ENCODE measurements at places on chromosomes 12 and 14.

DNA sequence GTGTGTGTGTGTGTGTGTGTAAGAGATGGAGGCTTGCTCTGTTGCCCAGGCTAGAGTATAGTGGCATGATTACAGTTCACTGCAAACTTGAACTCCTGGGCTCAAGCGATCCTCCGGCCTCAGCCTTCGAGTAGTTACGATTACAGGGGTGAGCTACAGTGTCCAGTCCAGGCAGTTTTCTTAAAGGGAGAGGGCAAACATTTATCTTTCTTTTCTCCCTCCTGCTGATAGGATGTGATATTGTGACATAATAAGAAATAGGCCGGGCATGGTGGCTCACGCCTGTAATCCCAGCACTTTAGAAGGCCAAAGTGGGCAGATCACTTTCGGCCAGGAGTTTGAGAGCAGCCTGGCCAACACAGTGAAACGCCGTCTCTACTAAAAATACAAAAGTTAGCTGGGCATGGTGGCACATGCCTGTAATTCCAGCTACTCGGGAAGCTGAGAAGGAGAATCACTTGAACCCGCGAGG lies 31.8 kb upstream of the CLIP1 start:
- DNase-seq, result no peak

DNA sequence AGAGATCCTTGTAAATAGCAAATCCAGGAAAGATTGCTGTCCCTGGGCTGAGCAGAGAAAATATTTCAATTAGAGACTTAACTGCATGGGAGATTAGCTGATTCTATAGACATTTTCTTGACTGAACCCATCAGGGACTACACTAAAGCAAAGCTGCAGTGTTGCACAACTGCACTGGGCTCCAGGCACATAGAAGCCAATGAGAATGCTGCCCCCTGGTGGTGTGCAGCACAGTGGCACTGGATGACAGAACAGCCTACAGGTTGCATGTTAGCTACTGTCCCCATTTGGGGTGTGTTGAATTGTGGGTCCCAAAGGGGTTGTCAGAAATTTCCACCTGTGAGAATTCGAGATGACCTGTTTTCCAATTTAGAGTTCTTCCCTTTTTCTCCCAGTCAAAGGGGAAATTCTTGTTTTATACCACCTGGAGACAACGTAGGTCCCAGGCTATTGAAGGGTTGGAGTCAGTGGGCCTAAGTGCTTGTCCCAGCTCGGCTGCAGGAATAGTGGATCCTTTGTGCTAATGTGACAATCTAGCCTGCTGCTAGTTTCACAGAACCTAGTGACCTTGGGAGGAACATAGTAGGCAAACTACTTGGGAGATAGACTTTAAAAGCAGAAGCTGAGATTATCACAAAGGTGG lies 114.7 kb downstream of the SLC8A3 start:
- peak; percentile 51 for DNase-seq

- no peak for DNase-seq
These were observed 168.1 kb upstream of the NOVA1 start for GRCh38 chr14:26765768-26766520.

DNA sequence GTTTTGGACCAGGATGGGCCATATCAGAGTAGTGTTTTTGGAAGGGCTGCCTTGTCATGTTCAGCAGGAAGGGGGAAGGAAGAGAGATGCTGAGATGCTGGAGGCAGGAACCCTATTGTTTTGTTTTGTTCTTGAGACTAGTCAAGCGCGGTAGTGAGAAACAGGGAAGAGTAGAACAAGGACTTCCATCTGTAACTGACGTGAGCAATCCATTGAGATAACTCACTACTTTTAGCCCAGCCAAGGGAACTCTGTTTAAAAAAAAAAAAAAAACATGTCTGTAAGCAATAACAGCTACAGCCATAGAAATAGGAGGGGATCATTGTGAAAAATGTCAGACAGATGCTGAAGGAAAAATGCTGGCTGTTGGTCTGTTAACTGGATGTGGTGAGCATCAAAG lies 34.0 kb downstream of the CD9 start:
- DNase-seq, result no peak

DNA sequence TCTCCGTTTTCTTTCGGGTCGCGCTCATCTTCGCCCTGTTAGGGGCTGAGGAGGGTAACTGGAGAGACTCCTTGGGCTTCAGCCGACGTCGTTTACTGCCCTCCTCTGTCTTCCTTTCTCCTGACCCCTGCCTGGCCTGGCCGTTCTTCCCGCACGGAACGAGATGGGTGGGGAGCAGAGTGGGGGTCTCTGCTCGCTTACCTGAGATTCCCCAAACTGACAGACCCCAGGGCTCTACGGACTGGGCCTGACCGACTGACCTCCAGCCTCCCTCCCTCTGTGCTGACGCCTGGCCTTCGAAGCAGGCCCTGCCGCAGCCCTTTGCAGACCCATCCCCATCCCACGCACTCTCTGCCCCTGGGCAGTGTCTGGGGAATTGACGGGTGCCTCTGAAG lies 439 bp downstream of the GOLGA5 start:
- DNase-seq, result peak; percentile 4

Measured in germinal center (tissue), 1 donor.